ENCODE measurements at places on chromosomes 16 and 17. TPM values are rescaled to one million over a fixed set of nuclear protein-coding genes. Genes with fewer than 3 reads are reported as not detected.

GRCh38 chr17:2063261-2064146, 8.6 kb downstream of the HIC1 start:
- no peak for DNase-seq
- H3K27ac ChIP-seq, result no peak overlapping the region
- H3K36me3 ChIP-seq, result no peaks in the 10 kb centered on the region

- H3K4me3 ChIP-seq, result no peak overlapping the region
- H3K4me1 ChIP-seq, result peaks cover 60% of the 10 kb centered on the region
- H3K27me3 ChIP-seq, result no peaks in the 10 kb centered on the region
Measured at GRCh38 chr16:25006504-25007056, 8.6 kb downstream of the ARHGAP17 start.

RMI2 gene
- total RNA-seq, result 11.1 TPM

- H3K4me3 ChIP-seq, result no peak overlapping the region
- no peaks in the 10 kb centered on the region for H3K4me1 ChIP-seq
- no peak for DNase-seq
- H3K36me3 ChIP-seq, result no peaks in the 10 kb centered on the region
Measured at GRCh38 chr17:47708864-47709541, 15.0 kb downstream of the TBKBP1 start.

DNA sequence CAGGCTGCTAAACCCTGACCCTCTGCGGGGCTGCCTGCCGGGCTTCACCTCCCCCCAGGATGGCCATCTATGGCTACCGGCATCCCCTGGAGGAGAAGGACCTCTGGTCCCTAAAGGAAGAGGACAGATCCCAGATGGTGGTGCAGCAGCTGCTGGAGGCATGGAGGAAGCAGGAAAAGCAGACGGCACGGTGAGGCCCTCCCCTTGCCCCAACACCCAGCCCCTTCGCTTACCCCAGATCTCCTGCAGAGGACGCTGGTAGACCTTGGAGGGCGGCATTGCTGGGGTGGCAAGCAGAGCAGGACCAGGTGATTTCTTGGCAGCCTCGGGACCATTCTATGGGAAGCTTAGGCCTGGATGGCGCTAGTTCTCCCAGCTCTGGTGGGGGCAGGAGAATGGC, 24.5 kb downstream of the ABCC3 start:
- no peaks in the 10 kb centered on the region for H3K27me3 ChIP-seq
- H3K27ac ChIP-seq, result peak overlapping the region; percentile 85
- H3K36me3 ChIP-seq, result no peaks in the 10 kb centered on the region
- H3K4me1 ChIP-seq, result peaks cover 59% of the 10 kb centered on the region

- H3K36me3 ChIP-seq, result peaks cover 8% of the 10 kb centered on the region
- no peaks in the 10 kb centered on the region for H3K27me3 ChIP-seq
- H3K27ac ChIP-seq, result no peak overlapping the region
- no peaks in the 10 kb centered on the region for H3K4me1 ChIP-seq
- no peak overlapping the region for H3K4me3 ChIP-seq
- DNase-seq, result no peak
Measured at GRCh38 chr17:34988644-34989043, 8.3 kb downstream of the LIG3 start.

GRCh38 chr16:6517020-6517720, 815.5 kb upstream of the RBFOX1 start:
- no peaks in the 10 kb centered on the region for H3K27me3 ChIP-seq
- no peak overlapping the region for H3K27ac ChIP-seq
- DNase-seq, result no peak
- H3K4me3 ChIP-seq, result no peak overlapping the region
- H3K4me1 ChIP-seq, result no peaks in the 10 kb centered on the region

PTX4 gene
- not detected for total RNA-seq

ZACN gene
- total RNA-seq, result not detected

CLEC19A gene
- total RNA-seq, result not detected

GRCh38 chr16:22278441-22279230, 18.6 kb upstream of the POLR3E start:
- no peaks in the 10 kb centered on the region for H3K27me3 ChIP-seq
- DNase-seq, result no peak
- no peaks in the 10 kb centered on the region for H3K36me3 ChIP-seq
- H3K27ac ChIP-seq, result no peak overlapping the region

MPP3 gene
- total RNA-seq, result 7.1 TPM

ELP5 gene
- total RNA-seq, result 89.5 TPM

- no peaks in the 10 kb centered on the region for H3K36me3 ChIP-seq
- H3K4me3 ChIP-seq, result no peak overlapping the region
- H3K27me3 ChIP-seq, result no peaks in the 10 kb centered on the region
Measured at GRCh38 chr16:53187775-53188174, 133.0 kb downstream of the CHD9 start.

KRTAP4-7 gene
- total RNA-seq, result not detected

DNA sequence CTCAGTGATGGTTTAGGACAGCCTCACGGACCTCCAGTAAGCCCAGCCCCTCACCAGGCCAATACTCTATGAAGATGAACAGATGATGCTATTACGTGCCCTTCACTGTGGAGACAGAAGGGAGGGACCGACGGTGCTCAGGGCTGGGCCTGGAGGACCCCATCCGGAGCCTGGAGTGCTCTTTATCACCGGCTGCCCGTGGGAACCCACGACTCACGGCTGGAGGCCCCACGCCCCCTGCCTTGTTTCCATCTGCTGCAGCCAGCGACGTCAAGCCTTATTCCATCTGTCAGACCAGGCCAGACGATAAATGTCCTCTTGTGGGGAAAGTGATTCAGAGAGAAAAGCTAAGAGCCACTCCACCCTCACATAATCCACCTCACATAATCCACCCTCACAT, 4.0 kb upstream of the TIMM22 start:
- no peak overlapping the region for H3K4me3 ChIP-seq
- H3K27ac ChIP-seq, result no peak overlapping the region
- H3K36me3 ChIP-seq, result no peaks in the 10 kb centered on the region

GRCh38 chr16:15915555-15916081, 27.2 kb upstream of the CEP20 start:
- no peaks in the 10 kb centered on the region for H3K4me1 ChIP-seq
- no peak overlapping the region for H3K27ac ChIP-seq
- DNase-seq, result no peak
- no peaks in the 10 kb centered on the region for H3K27me3 ChIP-seq

ATP6V0D1 gene
- 70.8 TPM for total RNA-seq

LCMT1 gene
- total RNA-seq, result 44.2 TPM

DNA sequence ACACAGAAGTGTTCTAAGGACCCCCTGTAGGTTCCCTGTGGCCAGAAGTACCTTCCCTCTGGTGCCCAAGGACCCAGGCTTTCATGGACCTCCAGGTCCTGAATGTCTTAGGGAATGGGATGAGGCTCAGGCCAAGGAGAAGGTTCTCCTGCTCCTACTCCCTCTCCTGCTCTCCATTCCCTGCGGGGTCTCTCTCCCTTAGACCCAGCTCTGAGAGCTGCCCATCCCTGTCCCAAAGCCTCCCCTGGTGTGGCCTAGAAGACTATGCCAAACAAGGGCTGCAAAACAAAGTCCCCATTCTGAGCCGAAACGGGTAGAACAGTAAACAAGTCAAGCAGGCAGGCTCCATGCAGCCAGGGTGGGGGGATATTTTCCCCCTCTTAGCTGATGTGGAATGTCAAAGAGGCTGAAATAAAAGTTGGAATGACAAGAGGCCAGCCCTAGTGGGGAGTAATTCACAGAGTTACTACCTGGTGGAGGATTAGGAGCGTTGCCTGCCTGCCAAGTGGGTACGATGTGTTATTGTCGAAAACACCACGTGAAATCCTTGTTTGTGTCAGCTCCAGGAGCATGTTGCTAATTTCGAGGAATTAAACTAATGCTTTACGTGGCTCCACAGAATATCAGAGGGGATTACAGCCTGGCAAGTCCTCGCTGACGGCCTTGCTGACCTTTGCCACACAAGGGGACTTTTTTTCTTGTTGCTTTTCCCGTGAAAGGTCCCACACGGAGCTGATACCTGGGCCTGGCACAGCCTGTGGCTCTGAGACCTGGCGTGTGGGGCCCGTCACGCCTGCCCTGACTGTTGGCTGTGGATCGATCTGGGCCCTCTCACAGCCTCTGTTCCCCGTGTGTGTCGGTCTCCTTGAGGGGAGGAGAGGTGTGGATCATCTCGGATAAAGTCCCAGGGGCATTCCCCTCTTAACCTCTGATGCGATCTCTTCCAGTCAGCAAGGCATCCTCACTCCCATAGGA, 2.9 kb downstream of the WFIKKN2 start:
- no peak overlapping the region for H3K4me3 ChIP-seq
- no peak for DNase-seq
- H3K36me3 ChIP-seq, result no peaks in the 10 kb centered on the region
- no peaks in the 10 kb centered on the region for H3K27me3 ChIP-seq
- no peaks in the 10 kb centered on the region for H3K4me1 ChIP-seq

- H3K27ac ChIP-seq, result no peak overlapping the region
- no peaks in the 10 kb centered on the region for H3K36me3 ChIP-seq
- DNase-seq, result no peak
- no peaks in the 10 kb centered on the region for H3K4me1 ChIP-seq
- no peak overlapping the region for H3K4me3 ChIP-seq
- no peaks in the 10 kb centered on the region for H3K27me3 ChIP-seq
Measured at GRCh38 chr16:72380283-72380682, 208.3 kb upstream of the PMFBP1 start.

- no peaks in the 10 kb centered on the region for H3K36me3 ChIP-seq
- DNase-seq, result no peak
- H3K27ac ChIP-seq, result no peak overlapping the region
- H3K27me3 ChIP-seq, result no peaks in the 10 kb centered on the region
- H3K4me3 ChIP-seq, result no peak overlapping the region
Measured at GRCh38 chr17:64077379-64077778, 52.6 kb downstream of the ERN1 start.

GRCh38 chr16:22161999-22162655, at the start of gene SDR42E2:
TSS of gene SDR42E2 (plus strand) at chr16:22162506. CDS start at chr16:22165583, 3,077 bp downstream.
- no peak within 1 kb of the TSS for H3K4me3 ChIP-seq
- no peaks in the 10 kb centered on the region for H3K36me3 ChIP-seq
- H3K4me1 ChIP-seq, result peaks cover 3% of the 10 kb centered on the region
- no peak for DNase-seq
- peaks cover 11% of the 10 kb centered on the region for H3K27me3 ChIP-seq

GRCh38 chr17:10737168-10737622, 7.4 kb upstream of the TMEM220 start:
- no peaks in the 10 kb centered on the region for H3K36me3 ChIP-seq
- H3K4me1 ChIP-seq, result no peaks in the 10 kb centered on the region
- no peak overlapping the region for H3K4me3 ChIP-seq
- peak; percentile 42 for DNase-seq
- no peak overlapping the region for H3K27ac ChIP-seq

CCL4L2 gene
- total RNA-seq, result not detected

DNA sequence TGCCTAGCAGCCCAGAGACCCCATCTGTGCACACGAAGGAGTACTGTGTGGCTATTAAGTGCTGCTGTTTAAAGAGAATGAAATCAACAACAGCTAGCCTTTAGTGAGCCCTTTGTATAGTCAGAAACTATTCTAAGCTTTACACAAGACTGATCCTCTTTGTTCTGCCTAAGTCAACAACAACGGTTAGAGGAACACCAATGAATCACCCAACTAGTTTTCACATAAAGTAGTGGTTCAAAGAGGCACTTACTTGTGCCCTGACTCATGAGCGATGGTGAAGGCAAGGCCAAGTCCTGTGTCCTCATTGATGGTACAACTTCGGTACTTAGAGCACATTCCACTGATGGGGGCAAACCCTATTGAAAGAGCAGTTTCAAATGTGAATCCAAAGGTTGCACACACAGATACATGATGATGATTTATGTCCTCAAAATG, 75.8 kb downstream of the ADAMTS18 start:
- no peaks in the 10 kb centered on the region for H3K27me3 ChIP-seq
- DNase-seq, result peak; percentile 58
- no peaks in the 10 kb centered on the region for H3K36me3 ChIP-seq
- H3K27ac ChIP-seq, result peak overlapping the region; percentile 89

BLMH gene
- total RNA-seq, result 59.0 TPM

- no peak overlapping the region for H3K4me3 ChIP-seq
- H3K4me1 ChIP-seq, result no peaks in the 10 kb centered on the region
- DNase-seq, result no peak
- H3K27me3 ChIP-seq, result no peaks in the 10 kb centered on the region
- no peak overlapping the region for H3K27ac ChIP-seq
- H3K36me3 ChIP-seq, result no peaks in the 10 kb centered on the region
Measured at GRCh38 chr16:6027733-6028132, 930.1 kb upstream of the EEF2KMT start.

DNA sequence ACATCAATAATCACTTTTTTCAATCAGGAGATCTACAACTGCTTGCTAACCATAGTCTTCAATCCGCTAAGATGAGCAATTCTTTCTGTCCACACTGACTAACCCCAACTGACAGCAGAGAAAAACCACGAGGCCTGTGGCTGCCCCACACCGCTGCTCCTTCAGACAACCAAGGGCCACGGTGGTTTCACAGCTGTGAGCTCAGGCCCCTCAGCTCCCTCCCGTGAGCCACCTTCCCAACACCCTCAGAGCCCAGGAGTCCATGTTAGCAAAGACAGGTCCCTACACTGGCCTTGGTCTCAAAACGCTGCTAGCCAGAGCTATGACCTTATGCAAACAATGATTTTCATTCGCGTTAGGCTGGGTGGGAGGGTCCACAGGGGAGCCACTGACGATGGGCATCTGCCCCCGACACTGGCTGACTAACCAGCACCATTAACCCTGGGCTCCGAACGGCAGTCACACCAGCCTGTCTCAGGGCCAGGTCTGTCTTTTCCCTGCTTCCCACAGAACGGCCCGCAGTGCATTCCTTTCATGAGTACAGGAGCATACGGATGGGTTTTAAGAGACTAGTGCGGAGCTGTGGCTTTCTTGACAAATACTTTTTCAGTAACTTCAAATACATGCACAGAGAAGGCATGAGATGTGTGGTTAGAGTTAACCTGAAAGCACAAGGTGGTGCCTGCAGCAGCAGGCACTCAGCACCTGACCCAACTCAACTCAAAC, 67.3 kb downstream of the ANKRD11 start:
- H3K4me1 ChIP-seq, result peaks cover 32% of the 10 kb centered on the region
- H3K36me3 ChIP-seq, result no peaks in the 10 kb centered on the region
- no peak overlapping the region for H3K4me3 ChIP-seq
- 0 out of 2 replicates have a peak overlapping the region, but pooled peaks have one; percentile 52 for H3K27ac ChIP-seq

NHLRC4 gene
- 4.0 TPM for total RNA-seq

OR3A3 gene
- not detected for total RNA-seq

- no peak overlapping the region for H3K4me3 ChIP-seq
- no peaks in the 10 kb centered on the region for H3K4me1 ChIP-seq
- H3K27ac ChIP-seq, result no peak overlapping the region
- no peaks in the 10 kb centered on the region for H3K36me3 ChIP-seq
- DNase-seq, result no peak
Measured at GRCh38 chr16:71410146-71410545, 31.7 kb downstream of the TLE7 start.

GRCh38 chr17:72640415-72641165, 451.9 kb downstream of the SLC39A11 start:
- no peaks in the 10 kb centered on the region for H3K27me3 ChIP-seq
- peak overlapping the region; percentile 9 for H3K4me3 ChIP-seq
- peaks cover 7% of the 10 kb centered on the region for H3K4me1 ChIP-seq
- DNase-seq, result no peak
- no peaks in the 10 kb centered on the region for H3K36me3 ChIP-seq

- no peaks in the 10 kb centered on the region for H3K27me3 ChIP-seq
- peaks cover 3% of the 10 kb centered on the region for H3K4me1 ChIP-seq
- no peak overlapping the region for H3K27ac ChIP-seq
- H3K4me3 ChIP-seq, result no peak overlapping the region
Measured at GRCh38 chr17:41959030-41959335, 7.6 kb upstream of the CNP start.

LCAT gene
- 14.0 TPM for total RNA-seq

KRT25 gene
- not detected for total RNA-seq

- no peaks in the 10 kb centered on the region for H3K36me3 ChIP-seq
- no peaks in the 10 kb centered on the region for H3K27me3 ChIP-seq
- peaks cover 30% of the 10 kb centered on the region for H3K4me1 ChIP-seq
- DNase-seq, result no peak
- no peak overlapping the region for H3K4me3 ChIP-seq
- H3K27ac ChIP-seq, result no peak overlapping the region
Measured at GRCh38 chr16:11500700-11501346, 85.9 kb downstream of the LITAF start.

- H3K27me3 ChIP-seq, result no peaks in the 10 kb centered on the region
- no peak overlapping the region for H3K27ac ChIP-seq
- peaks cover 5% of the 10 kb centered on the region for H3K36me3 ChIP-seq
- peaks cover 12% of the 10 kb centered on the region for H3K4me1 ChIP-seq
Measured at GRCh38 chr17:29111816-29112499, 68.2 kb downstream of the MYO18A start.

Data from Panc1 (cell line).